CD14-positive monocyte (primary cell): ENCODE measurements at places on chromosomes 5 and 9. TPM values are rescaled to one million over a fixed set of nuclear protein-coding genes. Genes with fewer than 3 reads are reported as not detected.
A peak's percentile ranks its signal among the peaks of the same experiment; 100 is the strongest.

GRCh38 chr9:136921718-136922117, 22.8 kb downstream of the FBXW5 start:
- no peak for DNase-seq

GRCh38 chr5:54637654-54638053, 120.1 kb downstream of the SNX18 start:
- no peak for DNase-seq

DNA sequence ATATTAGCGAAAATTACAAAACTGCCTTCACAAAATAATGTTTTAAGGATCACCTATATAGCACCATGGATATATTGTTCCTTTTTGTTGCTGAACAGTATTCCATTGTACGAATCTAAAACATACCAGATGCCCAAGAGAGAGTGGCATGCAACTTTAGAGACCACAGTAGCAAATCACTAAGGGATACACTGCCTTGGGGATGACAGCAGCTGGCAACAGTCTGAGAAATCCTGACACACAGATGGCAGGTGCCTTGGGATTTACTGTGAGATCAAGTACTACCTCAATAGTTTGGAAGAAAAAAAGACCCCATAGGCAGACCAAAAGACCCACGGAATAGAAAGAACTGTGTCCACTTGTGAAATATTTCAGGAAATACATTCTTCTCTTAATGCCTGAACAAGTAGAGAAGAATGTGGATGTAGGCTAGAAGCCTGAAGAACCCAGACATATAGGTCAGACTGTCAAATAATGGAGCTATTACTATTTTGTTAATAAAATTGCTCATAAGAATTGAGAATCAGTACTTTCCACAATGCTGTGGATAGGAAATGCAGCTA, 53.4 kb downstream of the PLPP1 start:
- no peak for DNase-seq

DNA sequence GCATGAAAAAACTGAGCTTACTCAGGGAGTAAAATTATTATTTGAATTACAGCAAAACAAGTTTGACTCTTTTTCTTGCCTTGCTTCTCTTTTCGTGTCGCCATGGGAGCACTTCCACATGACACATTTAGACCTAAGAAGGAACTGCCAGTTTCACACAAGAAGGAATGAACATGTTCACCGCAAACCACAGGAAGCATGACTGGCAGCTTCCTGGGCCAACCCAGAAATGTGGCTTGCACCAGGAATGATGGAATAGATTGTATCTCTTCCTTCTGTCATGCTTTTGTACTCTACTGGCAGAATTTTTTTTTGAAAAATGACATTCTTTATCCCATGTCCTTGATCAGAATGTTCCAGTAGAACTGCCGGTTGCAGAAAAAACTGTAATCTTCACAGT, 32.9 kb upstream of the MAN2A1 start:
- DNase-seq: peak; percentile 97

DNA sequence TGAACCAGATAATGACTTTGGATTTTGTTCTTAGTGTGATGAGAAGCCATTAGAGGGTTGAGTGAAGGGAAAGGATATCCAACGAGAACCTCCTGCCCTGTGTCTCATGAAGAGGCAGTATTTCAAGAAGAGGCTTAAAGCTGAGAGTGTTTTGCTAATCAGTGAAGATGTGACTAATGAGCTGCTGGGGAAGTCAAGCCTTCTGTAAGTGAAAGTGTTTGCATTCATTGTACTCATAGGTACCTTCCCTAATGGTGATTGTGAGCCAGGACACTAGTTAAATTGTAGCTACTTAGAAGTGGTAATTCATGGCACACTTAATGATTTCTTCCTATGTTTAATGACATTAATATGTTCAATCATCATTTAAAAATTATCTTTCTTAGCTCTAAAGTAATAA, 23.7 kb downstream of the PIP5K1B start:
- DNase-seq: no peak

DNA sequence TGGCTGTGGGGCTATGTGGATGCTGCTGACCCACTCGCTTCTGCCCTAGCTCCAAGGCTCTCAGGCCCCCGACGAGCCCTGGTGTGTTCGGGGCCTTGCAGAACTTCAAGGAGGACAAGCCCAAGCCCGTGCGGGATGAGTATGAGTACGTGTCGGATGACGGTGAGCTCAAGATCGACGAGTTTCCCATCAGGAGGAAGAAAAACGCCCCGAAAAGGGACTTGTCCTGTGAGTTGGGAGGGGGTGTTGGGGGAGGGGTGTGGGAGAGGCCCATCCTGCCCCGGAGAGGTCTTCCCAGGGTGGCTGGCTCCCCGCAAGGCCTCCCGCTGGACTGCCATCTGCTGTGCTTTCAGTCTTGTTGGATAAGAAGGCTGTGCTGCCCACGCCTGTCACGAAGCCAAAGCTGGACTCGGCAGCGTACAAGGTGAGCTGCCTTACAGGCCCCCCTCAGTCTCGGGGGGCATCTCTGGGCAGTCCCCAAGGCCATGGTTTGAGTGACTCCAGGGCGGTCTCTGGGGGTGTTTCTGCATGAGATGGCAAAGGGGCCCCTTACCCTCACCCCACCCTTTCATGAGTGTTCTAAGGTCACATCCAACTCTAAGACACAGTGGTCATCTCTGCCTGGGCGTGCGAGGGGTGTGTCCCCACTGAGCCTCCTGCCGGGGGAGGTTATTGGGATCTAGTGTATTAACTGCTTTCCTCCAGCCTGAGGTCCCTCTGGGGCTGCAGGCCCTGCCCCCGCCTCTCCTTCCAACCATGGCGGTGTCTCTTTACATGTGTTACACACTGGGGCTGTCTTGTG, 89.5 kb downstream of the PHF2 start:
- DNase-seq: no peak

DNA sequence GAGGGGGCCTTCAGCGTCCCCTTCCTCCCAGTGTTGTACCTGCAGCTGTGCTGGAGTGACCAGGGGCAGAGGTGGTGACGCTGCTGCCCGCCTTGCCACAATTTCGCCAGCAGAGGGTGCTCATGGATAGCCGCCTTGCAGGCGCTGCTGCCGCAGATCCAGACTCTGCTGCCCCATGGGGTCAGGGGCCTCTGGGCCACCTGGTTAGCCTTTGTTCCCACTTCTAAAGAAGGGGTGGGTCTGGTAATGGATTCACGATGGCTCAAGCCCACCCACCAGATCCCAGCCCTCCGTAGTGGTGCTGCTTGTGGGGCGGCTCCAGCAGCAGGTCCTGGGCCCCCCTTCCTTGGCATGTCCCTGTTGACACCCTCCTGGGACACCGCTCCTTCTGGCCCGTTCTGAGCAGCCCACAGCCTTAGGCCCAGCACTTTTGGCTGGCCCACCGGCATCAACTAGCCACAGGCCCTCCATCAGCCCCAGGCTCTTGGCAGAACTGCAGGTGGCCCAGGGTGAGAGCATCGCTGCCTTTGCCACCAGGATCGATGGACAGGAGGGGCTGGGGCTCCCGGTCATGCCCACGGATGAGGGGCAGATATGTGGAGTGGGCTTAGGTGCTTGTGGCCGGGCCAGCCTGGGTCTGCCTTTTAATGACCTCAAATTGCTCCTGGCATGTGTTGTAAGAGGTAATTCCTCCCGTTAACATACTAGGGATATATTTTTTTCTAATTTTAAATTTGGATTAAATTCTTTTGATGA, 57.2 kb downstream of the COL5A1 start:
- DNase-seq: peak; percentile 49

GRCh38 chr9:27367921-27368315, 71.0 kb upstream of the EQTN start:
- DNase-seq: no peak

The HK3 gene
- 204 TPM for polyA plus RNA-seq

DNA sequence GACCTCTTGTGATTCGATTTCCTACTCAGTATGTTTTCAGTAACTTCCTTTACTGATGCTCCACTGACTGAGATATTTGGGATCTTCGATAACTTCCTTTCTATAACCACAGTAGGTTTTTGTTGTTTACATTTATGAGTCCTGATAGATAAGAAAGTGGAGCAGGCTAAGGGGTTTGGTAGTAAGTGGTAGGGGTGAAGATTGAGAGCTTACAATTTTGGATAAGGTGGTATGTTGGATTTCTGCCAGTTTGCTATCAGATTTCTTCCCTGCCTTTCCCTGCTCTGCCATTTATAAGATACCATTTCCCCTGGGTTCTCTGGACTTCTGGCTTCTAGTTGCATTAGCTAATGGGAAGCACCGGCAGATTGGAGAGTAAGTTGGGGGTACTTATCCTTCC, 7.9 kb upstream of the NDUFS4 start:
- DNase-seq: no peak

DNA sequence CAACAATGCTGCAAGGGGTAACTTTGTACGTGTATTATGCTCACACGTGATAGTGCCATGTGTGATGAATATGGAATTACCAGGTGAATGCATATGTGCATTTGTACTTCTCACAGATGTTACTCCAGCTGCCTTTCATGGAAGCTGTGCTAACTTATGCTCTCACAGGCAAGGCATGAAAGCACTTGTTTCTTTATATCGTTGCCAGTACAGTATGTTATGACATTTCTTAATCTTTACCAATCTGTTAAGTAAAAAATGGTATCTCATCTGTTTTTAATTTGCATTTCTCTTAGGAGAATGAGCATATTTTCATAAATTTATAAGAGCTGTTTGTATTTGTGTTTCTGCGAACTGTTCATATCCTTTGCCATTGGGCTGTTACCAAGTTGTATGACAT, 311.8 kb upstream of the DMRT1 start:
- no peak for DNase-seq

DNA sequence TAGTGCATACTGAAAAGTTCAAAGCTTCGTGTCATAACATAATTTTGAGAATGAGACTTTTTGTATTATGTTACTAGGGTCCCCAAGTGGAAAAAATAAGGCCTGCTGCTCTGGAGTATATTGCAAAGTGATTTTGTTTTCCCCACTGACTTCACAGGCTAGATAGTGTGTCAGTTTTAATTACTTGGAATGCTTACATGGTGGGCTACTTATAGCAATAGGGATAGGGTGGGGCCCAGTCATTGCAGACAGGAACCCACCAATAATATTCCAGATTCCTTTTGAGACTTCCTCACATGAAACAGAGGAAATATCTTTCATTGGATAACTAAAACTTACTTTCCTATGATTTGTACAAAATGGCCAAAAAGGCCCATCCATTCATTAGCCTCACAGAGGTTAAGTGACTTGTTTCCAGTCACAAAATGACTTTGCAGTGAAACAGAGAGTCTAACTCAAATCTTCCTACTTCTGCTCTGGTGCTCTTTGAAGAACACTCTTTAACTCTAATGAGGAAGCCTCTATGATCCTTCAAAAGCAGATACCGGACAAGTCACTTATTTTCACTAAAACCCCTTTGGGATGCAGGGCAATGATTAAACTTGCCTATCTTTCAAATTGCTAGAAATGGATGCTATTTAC, 16.2 kb upstream of the MEF2C start:
- no peak for DNase-seq

The S100Z gene
- polyA plus RNA-seq: 31.3 and 39.3 TPM in 2 replicates

The RGS7BP gene
- not detected in 2 replicates for polyA plus RNA-seq

GRCh38 chr5:113031557-113031956, 55.0 kb downstream of the DCP2 start:
- DNase-seq: no peak

The ZNF367 gene
- polyA plus RNA-seq: not detected

DNA sequence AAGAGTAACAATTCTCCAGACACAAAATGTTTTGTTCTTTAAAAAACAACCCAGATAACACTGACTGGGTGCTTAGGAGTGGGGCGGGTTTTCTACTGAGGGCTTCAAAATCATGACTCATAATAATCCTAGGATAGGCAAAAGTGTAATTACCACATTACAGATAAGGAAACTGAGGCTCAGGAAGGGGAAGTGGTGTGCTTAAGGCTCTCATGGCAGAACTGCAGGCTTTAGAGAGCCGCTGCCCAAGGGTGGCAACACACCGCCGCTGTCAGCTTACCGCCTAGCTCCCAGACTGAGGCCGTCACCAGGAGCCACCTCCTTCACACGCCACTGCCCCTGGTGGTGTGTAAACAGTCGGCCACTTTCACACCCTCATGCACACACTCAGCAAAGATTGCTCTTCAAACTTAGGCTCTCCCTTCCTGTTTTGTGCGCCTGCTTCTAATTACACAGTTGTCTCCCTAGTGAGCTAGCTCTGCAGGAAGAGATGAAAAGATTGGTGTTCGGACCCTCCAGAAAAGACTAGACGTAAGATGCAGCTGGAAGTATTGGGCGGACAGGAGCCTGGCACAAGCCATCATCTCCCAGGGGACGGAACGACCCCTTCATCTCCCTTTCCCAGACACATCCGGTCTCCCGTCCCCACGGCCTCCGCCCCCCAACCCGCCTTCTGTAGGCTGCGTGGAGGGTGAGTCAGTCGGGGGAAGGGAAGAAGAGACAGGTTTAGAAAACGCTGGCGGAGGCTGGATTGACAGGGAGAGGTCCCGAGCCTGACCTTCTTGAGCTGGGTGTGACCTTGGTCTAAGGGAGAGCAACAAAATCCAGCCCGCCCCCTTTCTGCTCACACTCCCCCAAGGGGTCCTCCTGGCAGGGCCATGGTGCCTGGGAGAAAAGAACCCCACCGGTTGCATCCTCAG, 162.7 kb downstream of the SYK start:
- DNase-seq: peak; percentile 14

DNA sequence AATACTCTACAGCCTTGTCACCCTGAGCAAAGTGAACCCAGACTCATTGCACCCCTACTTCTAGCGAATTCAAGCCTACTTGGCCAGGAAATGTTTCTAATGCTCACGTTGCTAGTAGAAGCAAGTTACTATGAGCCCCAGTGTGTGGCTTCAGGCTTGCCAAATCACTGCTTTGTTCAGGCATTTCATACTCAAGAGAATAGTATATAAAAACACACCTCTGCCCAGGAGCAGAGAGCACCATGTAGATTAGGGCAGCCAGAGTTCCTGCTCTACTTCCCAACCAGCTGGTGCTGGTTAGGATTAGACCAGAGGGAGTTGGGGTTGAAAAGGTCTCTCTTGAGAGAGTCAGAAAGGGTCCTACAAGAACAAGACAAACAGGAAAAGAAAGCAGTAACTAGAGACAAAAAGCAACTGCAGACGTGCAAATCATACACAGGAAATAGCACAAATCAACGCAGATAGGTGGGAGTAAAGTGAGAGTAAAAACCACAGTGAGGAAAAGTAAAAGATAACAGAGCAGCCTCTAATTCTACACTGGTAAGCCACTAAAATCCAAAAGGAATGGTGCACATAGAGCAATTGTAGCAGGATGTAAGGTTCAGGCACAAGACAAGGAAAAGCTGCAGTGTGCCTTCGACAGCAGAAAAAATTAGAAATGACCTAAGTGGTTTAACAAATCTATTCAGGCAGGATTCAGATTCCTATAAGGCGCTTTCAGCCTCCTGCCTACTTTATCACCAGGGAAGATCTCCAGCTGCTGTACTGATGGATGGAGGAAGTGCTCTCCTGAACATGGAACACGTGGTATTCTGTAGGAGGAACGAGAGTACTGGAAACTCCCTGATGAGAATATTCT, 49.6 kb upstream of the KIF2A start:
- peak; percentile 14 for DNase-seq

DNA sequence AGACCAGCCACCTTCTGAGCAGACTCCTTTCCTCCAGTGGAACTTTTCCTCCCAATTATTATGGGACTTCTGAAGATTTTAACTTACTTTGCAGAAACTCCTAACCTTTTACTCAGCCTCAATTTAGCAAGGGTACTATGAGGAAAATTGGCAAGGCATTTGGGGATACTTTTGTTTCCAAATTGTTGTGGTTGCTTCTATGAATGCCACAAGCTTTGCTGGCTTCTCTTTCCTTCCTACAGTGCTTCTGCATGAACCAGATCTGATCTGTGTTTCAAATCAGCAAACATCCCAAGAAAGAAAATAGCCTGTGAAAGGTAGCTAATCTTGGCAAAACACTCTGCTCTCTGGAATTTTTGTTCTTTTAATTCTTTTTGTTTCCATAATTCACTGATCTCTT, 57.3 kb upstream of the TAF11L2 start:
- no peak for DNase-seq
